ENCODE measurements at places on chromosomes 1 and 21.
A peak's percentile ranks its signal among the peaks of the same experiment; 100 is the strongest.

DNA sequence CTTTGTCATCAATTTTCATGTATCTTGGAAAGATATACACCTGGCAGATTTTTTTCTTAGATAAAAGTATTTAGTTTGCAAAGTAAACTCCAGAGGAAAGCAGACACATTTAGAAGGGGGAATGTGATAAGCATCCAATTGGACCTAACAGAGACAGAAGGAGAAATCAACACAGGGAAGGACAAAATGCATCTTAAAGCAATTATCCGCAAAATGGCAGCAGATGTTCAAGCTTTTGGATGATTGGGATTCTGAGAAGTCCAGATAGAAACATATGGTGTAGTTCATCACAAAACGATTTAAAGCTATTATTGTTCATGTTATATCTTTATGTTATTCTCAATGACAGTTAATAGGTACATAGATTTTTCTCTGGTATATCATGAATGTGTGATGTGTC, 1153.1 kb upstream of the B3GALT2 start:
- DNase-seq: no peak

DNA sequence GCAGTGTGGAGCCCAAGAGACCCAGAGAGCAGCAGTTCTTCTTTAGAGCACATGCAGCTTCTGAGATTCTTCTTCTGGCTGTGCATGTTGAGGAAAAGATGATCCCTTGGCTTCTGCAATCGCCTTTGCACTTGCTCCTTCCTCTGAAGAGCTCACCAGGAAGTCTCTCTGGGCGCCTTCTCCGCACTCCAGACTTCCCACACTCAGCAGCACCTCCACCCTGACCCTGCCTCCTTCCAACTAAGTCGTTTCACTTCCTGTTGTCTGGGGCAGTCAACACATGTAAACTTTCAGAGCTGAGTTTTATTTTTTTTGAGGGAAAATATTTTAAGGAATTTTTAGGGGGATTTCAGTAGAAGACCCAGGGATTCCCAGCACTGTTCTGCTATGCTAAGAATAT, 73.4 kb upstream of the F3 start:
- no peak for DNase-seq

DNA sequence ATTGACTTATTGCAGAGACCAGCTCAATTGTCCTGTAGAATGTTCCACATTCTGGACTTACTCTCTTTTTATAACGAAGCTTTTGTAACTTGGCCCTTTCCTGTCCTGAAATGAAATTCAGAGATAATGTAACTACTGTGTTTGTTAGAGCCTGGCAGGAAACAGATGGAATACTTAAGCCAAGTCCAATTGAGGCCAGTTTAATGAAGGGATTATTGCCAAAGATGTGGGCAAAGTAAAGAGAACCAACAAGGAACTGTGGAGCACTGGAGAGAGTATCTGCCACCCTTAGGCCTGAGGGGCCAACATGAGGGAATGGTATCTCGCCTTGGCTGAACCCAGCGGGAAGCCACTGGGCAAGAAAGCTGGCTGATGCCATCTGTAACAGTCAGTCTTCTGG, 32.9 kb downstream of the MFSD2A start:
- no peak for DNase-seq

DNA sequence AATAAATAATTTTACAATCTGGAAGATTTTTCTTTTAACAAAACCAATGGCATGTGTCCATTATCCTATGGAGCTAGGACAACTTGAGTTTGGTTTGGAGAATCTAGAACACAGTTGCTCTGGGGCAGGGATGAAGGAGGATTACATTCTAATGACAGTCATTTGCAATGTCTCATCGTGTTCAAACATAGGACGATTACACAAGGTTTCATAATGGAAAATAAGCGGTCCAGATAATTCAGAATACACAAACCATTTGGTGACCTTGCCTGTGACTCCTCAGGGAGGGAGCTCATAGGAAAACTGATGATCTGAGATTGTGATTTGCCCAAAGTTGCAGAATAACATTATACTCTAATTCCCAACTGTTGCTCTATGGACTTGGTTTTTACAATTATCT, 27.6 kb upstream of the RGL1 start:
- no peak for DNase-seq

GRCh38 chr21:14536929-14537328, 9.2 kb downstream of the SAMSN1 start:
- DNase-seq: no peak

- no peak for DNase-seq
Measured at GRCh38 chr21:27513825-27514224, 546.9 kb upstream of the ADAMTS5 start.

DNA sequence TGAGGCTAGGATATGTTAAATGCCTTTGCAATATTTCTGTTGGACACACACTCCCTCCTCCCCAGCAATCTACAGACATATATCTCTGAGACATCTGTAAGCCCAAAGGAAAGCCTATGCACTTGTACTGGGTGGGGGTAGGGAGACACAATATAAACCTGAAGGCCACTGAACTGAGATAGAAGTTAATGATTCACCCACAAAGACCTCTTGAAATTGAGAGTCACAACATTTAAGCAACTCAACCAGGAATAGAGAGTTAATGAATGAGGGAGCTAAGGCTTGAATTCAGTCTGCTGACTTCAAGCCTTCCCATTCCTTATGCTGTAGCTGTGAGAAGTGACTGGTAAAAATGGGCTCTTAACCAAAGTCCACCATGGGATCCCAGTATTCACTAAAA, 5.0 kb downstream of the OR10J1 start:
- DNase-seq: no peak

DNA sequence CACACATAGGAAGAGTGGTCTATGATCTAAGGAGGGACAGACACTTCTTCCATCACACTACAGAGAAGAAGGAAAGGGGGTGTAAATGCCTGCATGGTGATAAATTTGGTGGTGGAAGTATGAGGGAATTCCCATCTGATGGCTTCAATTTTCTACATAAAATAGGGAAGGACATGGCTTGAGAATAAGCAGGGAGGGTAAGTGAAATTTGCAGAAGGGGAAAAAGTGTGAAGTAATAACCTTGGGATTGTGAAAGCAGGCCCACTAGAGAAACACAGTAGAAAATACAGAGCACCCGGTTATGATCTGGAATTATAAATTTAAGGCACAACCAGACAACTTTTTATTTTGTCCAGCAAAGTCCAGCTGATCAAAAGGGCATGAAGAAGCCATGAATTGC, 22.7 kb upstream of the HIVEP3 start:
- DNase-seq: no peak

GRCh38 chr1:152970495-152970894, at the start of gene SPRR4:
SPRR4 (plus strand) TSS chr1:152970648; CDS start chr1:152971891, 1,243 bp downstream.
- DNase-seq: no peak

- DNase-seq: peak; percentile 28
Measured at GRCh38 chr1:91885213-91885715, 687 bp downstream of the TGFBR3 start.

DNA sequence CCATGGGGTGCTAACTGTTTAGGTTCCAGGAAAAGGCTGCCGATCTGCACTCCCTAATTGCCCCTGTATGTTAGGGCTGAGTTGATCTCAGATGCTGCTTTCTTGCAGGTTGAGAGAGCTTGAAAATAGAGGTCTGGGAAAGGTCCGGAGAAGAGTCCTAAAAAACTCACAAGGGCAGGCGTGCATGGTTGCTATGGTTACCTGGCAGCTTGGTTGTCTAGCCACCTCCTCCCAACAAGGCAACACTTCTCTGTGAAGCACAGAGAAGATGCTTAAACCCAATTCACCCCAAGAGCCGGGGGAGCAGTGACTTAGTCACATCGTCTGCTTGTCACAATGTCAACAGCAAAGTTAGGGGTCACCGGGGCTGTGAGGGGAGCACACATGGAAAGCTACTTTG, 31.0 kb upstream of the LRRC52 start:
- no peak for DNase-seq

DNA sequence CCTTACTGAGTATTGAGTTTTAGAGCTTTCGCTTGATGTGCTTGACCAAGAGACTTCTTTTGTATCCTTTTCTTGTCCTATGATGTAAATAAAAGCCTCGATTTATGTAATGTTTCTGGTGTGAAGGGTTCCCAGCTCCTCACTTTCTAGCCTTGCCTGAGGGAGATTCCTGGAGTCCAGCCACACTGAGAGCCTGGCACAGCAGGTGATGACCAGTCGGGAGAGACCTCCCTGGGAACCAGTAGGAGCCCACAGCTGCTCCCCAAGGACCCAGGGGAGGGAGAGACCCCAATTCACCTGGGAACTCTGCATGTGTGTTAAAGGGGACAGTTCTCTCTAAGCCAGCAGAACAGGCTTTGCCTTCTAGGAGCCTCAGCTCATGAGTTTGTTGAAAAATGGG, 8.9 kb downstream of the C1orf115 start:
- no peak for DNase-seq

DNA sequence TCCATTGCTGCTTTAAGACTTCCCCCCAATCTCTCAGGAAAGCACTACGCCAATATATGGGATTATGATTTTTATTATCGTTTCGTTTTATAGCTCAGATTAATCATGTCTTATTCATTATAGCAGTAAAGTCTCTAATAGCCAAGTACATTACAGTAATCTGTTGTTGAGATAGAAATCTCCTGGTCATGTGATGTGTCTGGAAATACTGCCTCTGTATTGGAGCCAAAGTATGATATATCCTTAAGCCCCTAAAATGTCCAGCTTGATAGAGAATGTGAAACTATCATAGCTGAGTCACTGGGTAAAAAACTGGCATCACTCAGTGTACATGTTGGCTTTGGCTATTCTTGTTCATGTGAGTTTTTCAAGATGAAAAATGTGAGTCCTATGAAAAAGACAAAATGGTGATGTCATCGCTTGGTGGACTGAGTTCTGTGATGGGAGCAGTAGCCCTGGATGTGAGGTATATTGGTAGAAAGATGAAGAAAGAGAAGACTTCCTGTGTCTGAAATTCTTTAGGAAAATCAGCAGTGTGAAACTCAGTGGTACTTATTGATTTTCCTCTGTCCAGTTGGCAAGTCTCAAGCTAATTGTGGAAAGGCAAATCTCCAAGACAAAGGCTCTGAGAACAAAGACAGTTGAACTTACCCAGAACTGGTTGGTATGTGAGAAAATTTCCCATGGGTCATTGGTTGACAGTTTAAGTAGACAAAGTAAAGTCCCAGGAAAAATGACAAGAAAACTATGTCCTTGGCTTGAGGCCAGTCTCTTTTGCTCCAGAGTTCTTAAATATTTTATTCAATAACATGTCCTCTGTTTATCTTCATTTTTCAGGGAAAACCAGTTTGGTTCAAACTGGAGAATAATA, 76.2 kb downstream of the BRINP2 start:
- no peak for DNase-seq

DNA sequence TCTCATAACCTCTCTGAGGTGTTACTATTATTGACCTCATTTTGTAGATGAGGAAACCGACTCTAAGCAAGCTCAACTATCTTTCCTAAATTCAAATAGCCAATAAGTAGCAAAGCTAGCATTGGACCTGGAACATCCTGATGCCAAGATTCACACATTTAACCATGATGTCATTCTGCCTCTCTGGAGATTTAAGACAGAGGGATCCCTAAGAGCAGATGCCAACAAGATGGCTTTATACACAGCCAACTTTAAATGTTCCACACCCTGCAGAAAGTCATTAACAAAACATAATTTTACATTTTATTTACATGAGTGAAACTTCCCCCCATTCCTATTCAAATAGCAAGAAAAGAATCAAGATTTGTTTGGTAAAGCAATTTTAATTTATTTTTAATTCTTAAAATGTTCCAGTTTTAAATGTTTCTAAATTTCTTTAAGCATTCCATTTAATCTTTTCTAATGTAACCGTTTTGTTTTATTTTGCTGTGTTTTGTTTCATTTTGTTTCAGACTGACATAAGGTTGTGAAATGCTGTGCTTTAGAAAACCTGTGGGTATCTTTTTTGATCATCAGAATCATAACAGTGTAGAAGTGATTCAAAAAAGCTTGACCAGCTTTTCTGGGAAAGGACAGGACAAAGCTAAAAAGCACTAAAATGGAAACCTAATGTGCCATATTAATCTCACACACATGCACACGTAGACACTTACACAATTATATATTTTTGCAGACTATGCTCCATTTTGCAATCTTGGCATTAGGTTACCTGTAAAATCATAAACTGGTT, 7.6 kb upstream of the VAV3 start:
- DNase-seq: no peak

DNA sequence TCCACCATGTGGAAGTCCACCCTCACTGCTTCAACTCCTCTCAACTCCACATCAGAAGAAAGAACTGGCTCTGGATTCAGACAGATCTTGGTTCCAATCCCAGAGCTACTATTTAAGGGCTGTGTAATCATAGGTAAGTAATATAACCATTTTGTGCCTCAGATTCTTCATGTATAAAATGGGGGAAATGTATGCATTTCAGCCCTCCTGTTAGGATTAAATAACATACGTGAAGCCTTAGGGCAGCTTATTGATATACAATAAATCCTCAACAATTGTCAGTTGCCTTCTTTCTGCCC, 23.3 kb downstream of the OTUD7B start:
- no peak for DNase-seq

DNA sequence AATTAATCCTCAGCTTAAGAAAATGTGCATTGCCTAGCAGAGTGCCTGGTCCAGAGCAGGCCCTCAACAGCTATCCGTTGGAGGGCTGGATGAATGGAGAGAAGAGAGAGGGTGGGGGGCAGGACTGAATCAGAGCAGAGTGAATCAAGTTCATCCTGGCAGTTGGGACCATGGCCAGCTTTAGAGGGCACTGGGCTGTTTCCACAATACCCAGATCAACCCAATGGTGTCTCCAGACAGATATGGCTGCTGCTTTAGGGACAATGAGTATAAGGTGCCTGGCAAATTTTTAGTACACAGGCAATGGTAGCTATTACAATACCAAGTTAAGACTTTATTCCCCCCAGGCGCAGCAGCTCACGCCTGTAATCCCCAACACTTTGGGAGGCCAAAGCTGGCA, 17.1 kb downstream of the EMC1 start:
- DNase-seq: no peak

DNA sequence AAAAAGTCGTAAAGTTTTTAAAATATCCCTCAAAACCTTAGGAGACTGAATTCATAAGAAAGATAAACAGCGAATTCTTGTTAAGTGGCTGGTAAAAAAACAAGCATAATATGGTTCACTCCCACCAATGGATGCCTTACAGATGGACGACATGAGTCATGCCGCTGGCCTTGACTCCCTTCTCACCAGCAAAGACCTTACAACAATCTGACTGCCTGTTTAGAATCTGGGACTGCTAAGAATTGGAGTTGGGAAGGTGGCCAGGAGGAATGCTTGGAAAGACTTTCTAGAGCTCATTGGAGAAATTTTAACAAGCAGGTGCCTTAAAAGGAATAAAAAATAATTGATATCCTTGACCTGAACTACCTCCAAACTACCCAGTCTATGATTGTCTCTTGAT, 206.9 kb upstream of the FMN2 start:
- DNase-seq: no peak

DNA sequence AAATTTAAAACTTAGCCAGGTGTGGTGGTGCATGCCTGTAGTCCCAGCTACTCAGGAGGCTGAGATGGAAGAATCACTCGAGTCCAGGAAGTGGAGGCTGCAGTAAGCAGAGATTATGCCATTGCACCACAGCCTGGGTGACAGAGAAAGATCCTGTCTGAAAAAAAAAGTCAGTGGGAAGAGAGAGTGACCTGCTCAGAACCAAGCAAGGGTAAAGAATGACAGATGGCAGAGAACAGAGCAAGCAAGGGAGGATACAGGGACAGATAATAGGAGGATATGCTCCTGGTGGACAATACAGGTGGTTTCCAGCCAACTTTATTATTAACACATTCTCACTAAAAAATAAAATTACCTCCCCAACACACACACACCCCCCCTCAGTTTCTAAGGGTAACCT, 4.6 kb upstream of the TMEM51 start:
- no peak for DNase-seq

Measured in T-helper 2 cell treated with Interferon-gamma antibody and Interleukin-4, amounts not matched to agents 5 μg/mL and 100 μg/mL, for 36 hours (primary cell).